NCI-H774 (cell line): ENCODE measurements at places on chromosomes 12 and 14.

GRCh38 chr12:92905258-92905810 lies 23.8 kb downstream of the EEA1 start:
- no peak for DNase-seq

DNA sequence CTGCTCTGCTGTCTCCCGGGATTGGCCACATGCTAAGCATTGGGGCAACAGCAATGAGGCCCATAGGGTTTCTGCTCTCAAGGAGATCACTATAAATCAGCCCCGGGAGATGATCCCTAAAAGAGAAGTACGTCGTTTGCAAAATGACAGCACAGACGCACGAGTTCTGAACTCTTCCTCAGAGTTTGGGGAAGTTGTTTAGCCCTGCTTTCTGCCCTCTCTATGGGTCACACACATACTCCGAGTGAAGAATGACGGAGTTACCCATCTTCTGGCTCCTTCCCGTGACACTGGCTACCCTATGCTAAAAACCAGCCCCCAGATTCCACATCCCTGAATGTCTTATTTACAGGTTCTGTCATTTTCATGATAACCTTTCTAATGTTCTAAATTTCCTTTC lies 258.0 kb upstream of the PLEKHG7 start:
- no peak for DNase-seq

GRCh38 chr12:107493135-107493494 lies 192.5 kb upstream of the PWP1 start:
- no peak for DNase-seq

DNA sequence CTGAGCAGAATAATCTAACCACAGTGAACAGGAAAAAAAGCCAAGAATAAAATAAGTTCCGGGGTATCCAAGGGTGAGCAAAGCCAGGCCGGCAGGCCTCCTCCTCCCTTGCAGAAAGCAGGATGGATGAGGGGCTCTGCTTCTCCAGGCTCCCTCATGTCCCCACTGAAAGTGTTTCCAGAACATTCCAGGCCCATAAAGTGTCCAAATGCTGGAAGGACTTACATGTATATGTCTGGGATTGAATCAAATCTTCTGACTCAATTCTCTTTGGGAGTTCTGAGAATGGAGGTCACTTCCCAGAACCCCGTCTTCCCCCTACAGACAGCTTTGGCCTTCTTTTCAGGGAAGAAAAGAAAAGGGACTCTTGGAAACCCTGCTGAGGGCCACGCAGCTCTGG lies 25.0 kb upstream of the BDKRB1 start:
- DNase-seq = no peak

DNA sequence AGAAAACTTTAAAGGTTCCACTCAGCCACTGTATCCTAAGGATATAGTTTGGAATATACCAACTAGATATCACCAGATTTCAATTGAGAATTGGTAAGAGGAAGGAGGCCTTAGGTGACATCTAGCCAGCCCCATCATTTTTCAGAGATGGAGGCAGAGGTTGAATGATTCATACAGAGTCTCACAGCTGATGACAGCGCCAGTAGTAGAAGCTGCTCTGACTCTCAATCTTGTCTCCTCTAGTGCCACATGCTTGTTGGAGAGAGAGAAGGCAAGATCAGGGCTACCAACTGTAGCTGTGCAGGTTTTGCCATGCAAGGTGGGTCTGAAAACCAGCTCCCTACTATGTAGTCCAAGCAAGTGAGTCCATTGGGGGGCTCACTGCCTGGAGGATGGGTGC lies 6.1 kb downstream of the FRMD6 start:
- no peak for DNase-seq

DNA sequence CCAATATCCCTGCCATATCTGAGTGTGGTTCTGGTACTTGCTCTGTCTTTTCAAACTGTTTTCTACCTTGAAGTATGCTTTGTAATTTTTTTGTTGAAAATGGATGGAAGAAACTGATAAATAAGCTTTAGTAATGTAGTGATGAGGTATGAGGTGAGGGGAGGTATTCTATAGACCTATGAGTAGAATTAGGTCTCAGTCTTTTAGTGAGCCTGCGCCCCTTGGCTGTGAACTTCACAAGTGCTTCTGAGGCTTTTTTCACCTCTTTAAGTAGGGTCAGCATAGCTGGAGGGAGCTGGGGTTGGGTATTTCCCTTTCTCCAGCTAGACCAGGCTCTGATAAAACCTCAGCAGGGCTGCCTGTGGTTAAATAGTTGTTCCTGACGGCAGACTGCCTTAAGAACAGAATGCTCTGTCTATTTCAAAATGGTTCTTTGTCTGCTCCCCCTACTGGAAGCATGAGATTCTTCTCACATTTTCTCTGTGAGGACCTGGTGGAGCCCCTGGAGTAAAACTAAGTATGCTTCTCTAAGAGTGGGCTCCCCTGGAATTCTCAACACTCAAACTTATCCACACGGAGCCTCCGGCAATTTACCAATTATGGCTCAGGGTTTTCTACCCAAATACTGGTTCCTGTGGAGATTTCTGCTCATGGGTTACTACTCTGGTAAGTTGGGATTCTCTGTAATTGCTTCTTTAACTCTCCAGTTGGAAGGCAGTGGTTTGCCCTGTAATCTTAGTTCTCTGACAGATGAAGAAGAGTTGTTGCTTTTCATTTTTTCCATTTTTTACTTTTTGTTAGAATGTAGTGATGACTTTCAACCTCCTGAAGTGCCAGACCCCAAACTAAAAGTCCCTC lies 13.1 kb downstream of the KRT5 start:
- DNase-seq = peak; percentile 31

GRCh38 chr14:42141328-42141727 lies 534.7 kb downstream of the LRFN5 start:
- no peak for DNase-seq

- no peak for DNase-seq
These were observed 113.0 kb downstream of the RMST start for GRCh38 chr12:97575403-97576193.

- DNase-seq = no peak
These were observed 21.9 kb upstream of the PTGR2 start for GRCh38 chr14:73829526-73830431.
